ENCODE measurements at places on chromosomes 11 and 22.

DNA sequence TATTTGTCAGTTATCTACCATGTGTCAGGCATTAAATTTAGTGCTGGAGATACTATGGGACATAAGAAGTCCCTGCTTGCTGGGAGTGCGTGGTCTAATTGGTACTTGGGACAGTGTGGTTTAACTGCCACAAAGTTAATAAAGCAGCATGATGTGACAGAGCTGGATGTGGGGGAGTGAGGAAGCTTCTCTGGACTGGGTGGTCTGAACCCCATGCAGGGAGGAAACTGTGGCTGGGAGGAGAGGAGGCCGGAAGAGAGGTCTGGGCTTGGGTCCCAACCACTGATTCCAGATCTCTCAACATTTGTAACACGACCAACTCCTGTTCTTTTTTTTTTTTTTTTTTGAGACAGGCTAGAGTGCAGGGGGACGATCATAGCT lies 37.1 kb downstream of the ST3GAL4 start:
- DNase-seq: no peak

GRCh38 chr22:32620992-32621391 lies 146.4 kb downstream of the FBXO7 start:
- DNase-seq: no peak

- DNase-seq: no peak
Measured at GRCh38 chr11:43397251-43397650, 38.5 kb downstream of the TTC17 start.

DNA sequence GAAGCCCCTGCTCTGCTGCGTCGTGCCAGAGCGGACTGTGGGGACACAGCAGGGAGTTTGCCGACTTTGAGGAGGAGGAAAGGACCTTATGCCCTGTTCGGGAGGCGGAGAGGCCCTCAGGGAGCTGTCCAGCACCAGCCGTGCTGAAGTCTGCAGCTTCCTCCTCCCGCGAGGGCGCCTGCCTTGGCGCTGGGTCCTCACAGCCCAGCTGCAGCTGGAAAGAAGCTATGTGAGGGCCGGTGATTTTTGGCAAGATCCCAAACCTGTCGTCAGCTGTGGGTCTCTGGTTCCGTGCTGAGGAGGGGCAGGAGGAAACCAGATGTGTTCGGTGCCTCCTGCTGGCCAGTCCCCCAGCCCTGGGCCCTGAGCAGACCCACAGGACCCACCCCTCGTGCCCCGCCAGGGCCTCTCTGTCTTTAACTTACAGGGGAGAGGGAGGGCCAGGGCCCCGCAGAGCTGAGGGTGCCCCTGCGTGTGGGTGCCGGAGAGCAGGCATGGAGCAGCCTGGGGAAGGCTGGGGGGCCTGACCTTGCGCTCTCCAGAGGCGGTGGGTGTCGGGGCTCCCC lies 12.0 kb downstream of the BRSK2 start:
- DNase-seq: peak; percentile 19

- no peak for DNase-seq
Measured at GRCh38 chr11:83540112-83540675, 254.0 kb upstream of the CCDC90B start.

DNA sequence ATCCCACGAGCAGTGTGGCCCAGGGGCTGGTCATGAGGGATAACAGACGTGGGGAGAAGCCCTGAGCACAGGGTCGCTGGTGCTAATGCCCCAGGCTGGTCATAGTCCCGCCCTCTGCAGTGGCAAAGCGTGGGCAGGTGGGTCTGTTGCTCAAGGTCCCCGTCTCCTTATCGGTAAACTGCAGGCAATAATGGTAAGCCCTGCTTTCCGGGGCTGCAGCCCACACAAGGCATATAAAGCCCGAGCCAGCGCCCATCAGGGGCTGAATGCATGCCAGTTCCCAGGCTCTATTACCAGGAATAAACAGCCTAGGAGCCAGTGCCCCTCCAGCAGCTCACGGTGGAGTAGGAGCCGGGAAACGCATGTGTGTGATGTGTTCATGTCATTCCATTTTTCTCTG lies 261.0 kb downstream of the BRD1 start:
- no peak for DNase-seq

DNA sequence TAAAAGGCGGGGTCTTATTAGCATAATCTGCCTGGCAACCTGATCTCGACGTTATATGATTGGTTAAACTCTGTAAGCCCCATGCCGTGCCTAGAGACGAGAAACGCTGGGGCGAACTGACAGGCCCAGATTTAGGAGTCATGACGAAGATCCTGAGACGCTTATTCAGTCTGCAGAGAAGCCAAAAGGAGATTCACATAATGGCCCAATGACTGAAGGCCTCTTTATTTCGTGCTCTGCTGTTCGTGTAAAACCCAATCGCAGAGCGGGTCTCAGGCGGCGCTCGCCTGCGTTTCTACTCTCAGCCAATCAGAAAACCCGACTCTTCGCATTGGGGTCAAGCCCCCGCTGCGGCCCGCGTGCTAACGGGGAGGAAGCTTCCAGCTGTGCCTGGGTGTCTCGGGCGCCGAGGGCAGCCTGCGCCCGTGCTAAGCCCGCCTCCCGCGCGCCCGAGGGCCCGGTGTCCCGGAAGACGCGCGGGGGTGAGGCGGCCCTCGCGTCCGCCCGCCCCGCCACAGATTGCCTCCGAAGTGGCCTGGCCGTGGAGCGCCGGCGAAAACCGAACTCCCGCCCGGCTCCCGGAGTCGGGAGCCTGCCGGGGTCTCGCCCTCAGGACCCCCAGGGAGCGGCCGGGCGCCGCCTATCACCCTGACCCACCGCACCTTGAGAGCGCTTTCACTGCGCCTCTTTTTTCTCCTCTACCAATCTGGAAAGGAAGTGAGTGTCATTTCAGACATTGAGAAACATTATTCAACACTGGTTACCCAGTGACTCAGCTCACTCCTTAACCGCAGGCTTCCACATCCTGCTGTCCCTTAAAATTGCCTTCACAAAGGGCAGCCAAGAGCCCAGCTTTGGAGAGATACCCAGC lies 446 bp upstream of the PRDM10 start:
- peak; percentile 73 for DNase-seq

- no peak for DNase-seq
Measured at GRCh38 chr11:105104292-105104691, 35.3 kb downstream of the CARD18 start.

DNA sequence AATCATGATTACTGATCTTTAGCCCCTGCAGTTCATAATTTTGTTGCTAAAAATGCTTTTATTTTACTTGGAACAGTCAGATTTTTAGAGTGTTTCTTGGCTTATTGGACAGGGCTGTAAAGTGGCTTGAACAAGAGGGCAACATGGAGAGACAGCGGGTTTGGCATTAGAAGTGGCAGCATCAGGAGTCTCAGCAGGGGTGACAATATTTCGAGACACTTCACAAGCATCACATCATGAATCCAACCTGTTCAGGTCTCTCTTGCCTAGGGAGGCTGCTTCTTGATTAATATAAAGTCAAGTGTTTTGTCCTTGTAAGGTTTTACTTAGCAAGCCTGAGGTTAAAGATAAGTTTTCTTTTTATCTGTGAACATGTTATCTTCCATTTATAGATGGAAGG lies 2249.5 kb downstream of the LRRC4C start:
- DNase-seq: no peak

DNA sequence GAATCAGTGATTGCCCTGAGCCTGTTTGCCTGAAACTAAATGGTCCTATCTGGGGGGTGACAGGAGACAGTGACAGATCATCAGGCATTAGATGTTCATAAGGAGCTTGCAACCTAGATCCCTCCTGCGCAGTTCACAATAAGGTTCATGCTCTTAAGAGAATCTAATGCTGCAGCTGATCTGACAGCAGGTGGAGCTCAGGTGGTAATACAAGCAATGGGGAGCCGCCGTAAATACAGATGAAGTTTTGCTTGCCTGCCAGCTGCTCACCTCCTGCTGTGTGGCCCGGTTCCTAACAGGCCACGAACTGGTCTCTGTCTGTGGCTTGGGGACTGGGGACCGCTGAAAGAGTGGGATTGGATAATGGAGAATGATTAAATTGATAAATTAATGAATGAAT lies 14.0 kb downstream of the NOX4 start:
- DNase-seq: no peak

- no peak for DNase-seq
Measured at GRCh38 chr22:42608136-42608822, 6.4 kb downstream of the POLDIP3 start.

DNA sequence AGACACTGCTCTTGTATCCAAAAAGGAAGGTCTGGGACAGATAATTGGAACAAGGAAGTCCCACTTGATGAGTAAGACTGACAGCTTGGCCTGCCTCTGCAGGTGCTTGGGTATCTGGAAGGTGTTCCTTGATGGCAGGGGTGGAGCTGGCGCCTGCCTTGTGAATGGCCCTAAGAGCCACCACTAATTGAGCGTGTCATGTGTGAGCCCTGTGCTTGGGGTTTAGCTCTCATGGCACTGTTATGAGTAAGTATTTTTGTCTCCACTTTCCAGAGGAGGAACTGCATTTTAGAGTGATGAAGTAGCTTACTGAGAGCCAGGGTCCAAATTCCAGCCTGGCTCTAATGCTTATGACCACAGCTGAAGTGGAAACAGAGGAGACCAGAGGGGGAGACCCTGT lies 71.2 kb upstream of the NECTIN1 start:
- DNase-seq: no peak

DNA sequence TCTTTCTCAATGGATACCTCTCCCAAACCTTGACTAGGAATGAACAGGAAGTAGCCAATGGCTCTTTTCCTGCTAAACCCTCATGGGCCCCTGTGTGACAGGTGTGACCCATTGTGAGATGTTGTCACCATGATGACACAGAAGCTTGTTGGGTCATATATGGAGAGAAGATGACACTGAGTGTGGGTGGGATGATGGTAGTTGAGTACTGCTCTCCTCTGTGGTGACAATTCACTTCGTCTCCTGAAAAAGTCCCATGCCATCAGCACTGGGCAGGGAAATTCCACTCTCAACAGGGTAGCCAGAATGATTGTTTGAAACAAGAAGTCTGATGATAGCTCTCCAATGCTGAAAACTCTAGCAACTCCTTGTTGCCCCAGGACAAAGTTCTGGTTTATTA lies 94.0 kb upstream of the SEZ6L start:
- DNase-seq: no peak

- DNase-seq: no peak
Measured at GRCh38 chr11:61194169-61194671, 9.1 kb upstream of the PGA3 start.

- no peak for DNase-seq
Measured at GRCh38 chr22:41260871-41261270, 20.1 kb upstream of the CHADL start.

DNA sequence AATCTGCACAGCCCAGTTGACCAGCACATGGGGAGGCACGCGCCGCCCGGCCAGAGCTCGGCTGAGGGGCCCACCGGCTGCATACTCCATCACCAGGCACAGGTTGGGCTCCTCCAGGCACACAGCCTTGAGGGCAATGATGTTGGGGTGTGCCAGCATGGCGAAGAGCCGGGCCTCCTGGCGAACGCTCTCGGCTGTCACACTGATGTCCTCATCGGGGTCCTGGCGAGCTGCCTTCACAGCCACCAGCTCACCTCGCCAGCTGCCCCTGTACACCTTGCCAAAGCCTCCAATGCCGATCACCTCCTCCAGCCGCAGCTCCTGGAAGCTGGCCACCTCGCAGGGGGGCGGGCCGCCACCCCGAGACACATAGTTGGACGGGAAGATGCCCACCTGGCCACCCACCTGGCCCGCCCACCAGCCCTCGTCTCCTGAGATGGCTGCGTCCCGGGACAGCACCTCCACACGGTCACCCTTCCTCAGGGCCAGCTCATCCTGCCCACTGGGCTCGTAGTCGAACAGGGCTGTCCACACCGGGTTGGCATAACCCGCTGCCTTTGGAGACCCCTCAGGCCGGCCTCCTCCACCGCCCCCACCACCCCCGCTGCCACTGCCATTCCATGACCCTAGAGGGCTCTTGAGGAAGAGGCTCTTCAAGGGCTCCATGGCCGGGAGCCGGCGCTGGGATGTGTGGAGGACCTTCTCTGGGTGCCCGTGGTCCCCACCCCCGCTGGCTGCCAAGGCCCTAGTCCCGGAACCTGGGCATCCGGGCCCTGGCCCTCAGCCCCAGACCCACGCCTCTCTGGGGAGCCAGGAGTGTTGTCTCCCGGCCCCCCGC lies 711 bp downstream of the MAP3K11 start:
- no peak for DNase-seq

- DNase-seq: no peak
Measured at GRCh38 chr22:26995235-26995634, 337.8 kb downstream of the MIAT start.

DNA sequence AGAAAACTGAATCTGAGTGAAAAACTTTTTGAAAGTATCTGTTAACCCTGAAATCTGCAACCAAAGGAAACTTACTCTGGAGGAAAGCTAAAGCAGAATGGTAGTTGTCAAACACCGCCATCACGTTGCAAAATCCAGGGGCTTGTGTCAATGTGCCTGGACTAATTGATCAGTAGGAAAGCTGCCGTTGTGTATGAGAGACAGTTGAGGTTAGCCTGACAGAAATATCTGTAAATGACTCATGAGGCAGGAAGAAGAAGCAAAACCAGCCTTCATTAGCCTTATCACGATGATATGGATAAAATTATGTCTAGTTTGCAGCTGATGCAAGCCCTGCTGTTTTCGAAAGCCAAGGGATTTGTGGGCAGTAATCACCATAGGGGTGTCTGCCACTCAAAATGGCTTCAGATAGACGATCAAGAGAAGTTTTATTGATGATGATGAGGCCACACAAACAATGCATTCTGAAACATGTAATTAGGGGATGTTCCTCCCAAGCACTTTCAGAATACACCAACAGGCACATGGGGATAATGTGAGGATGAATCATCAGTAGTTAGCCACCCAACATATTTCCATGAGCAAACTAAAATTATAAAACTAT lies 8.9 kb downstream of the SCGB1A1 start:
- DNase-seq: no peak

DNA sequence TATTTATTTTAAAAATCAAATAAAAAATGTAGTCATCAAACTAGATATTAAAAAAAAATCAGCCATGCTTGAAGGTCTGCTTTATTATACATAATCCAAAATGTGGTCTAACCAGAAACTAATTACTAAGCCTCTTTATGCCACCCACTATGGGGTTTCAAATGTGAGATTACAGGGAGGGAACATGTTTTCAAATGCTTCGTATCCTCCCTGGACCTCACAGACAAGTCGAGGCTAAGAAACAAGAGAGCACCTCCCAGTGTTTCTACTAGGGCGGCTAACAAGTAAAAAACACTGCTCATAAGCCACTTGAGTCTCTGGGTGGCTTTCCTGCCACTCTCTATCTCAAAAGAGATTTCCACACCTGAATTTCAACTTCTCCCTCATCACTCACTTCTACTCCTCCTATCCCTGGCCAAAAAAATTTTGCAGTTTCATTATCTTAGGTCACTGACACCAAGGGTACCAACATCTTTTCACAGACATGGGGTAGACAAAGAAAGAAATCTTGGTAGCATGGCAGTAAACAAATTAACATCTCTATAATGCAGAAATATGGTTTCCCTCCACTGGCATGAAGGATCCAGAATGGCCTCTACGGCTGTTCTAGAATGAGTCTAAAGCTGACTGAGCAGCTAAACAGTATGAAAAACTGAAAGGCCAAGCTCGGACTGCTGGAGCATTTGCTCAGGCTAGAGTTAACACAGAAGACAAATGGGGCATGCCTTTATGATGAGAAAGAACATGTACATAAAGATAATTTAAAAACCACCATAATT lies 50.9 kb downstream of the PITPNB start:
- DNase-seq: no peak

GRCh38 chr11:10443721-10444235 lies 11.3 kb upstream of the AMPD3 start:
- no peak for DNase-seq

GRCh38 chr11:40290171-40290631 lies 1169.3 kb downstream of the LRRC4C start:
- DNase-seq: no peak
